ENCODE measurements at places on chromosomes 2 and 18. TPM values are rescaled to one million over a fixed set of nuclear protein-coding genes. Genes with fewer than 3 reads are reported as not detected.

DNA sequence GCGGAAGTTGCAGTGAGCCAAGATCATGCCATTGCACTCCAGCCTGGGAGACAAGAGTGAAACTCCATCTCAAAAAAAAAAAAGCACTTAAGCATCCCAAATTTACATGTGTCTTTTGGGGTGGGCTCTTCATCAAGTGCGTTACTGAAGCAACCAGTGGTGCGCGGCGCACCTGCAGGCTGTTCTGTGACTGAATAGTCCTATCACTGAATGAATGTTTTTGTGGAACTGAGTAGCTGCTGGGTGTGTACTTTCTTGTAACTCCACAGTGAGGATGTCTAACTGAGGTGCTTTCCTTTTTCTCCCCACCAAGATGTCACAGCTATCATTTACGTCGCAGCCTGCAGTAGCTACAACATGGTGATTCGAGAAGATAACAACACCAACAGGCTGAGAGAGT lies 17.0 kb downstream of the CHMP1B start:
- no peak for DNase-seq

- DNase-seq = peak; percentile 23
These were observed at the start of gene WIPF1 for GRCh38 chr2:174597345-174598047. TSS of gene WIPF1 (minus strand) at chr2:174597804. CDS start at chr2:174585573, 12,231 bp downstream.

DNA sequence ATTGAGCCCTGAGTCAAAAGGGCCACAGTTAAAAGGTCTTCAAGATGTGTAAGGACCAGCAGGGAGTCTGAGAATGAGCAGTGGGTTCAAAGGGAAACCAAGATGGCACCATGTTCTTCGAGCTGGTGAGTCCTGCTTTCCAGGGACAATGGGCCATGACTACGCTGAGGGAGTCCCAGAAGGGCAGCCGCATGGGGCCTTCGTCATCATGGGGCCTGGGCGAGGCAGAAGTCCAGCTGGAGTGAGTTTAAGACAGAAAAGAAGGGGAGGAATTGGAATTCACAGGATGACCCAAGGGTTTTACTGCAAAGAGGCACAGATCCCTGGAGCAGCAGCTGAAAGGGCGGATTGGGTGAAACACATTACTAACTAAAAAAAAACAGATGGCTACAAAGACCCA lies 340.8 kb upstream of the MYT1L start:
- no peak for DNase-seq

- DNase-seq = no peak
These were observed 86.0 kb downstream of the TACR1 start for GRCh38 chr2:75113231-75113869.

DNA sequence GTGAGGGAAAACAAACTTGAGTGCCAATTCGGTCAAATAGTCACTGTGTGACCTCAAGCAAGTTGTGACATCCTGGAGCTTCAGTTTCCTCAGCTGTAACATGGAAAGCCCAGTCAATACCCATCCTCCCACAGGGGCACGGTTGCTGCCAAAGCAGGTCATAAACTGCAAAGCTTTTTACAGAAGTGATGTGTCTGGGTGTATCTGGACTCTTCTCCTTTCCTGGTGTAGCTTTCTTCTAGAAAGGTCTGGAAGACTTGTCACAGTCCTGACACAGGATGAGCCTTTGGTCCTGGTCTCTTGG lies 4.2 kb upstream of the AFF3 start:
- no peak for DNase-seq

The MOGAT1 gene
- not detected for total RNA-seq

The TNFRSF11A gene
- 2.9 TPM for total RNA-seq

The TMEM200C gene
- total RNA-seq = not detected

Measured in activated T-cell treated with anti-CD3 and anti-CD28 coated beads, Interleukin-2, amount 50 U/mL, for 4 hours (primary cell).